ENCODE measurements at places on chromosomes 1 and 21. TPM values are rescaled to one million over a fixed set of nuclear protein-coding genes. Genes with fewer than 3 reads are reported as not detected.

GRCh38 chr1:215661033-215661432, 93.9 kb downstream of the KCTD3 start:
- DNase-seq = no peak

DNA sequence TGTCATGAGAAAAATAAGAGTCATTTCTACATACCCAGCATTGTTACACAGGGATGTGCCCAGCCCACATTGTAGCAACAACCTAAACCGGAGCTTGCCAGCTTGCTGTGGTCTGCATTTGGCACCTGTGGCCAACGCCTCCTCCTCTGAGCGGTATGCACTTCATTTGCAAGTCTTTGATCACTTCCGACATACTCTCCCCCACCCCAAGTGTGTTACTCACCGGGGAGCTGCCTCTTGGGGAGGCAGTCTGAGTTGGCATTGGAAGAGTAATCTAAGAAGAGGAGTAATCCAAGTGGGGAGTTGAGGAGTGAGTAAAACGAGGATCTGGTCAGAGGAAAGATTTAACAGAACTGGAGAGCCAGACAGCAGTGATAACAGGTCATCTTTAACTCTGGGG, 3.8 kb downstream of the BCL9 start:
- peak; percentile 64 for DNase-seq

DNA sequence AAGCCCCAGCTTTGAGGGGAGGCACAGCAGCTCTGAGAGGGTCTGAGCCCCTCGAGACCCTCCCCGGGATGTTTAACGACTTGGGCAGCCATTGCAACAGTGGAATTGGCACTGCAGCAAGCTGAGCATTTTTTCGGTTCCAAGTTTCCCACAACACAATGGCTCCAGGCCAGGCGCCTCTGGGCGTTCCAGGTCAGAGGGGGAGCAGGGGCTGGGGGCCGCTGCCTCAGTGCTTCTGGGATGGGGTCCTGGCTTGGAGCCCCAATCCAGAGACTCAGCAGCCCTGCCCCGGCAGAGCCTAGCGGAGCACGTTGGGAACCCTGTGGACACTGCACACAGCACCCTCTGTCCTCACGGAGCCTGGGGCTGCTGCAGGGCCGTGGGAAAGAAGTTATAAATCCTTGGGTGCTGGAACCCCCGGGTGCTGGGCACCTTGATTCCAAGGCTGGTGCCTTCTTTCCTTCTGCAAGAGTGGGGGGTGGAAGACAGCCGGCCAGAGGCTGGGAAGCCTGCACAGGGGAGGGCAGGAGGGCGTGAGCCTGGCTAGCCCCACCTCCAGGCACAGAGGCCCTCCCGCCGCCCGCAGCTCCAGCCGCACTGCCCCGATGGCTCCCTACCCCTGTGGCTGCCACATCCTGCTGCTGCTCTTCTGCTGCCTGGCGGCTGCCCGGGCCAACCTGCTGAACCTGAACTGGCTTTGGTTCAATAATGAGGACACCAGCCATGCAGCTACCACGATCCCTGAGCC, 50.1 kb downstream of the COL18A1 start:
- DNase-seq = no peak

GRCh38 chr21:15191342-15191741, 126.5 kb upstream of the NRIP1 start:
- DNase-seq = no peak

DNA sequence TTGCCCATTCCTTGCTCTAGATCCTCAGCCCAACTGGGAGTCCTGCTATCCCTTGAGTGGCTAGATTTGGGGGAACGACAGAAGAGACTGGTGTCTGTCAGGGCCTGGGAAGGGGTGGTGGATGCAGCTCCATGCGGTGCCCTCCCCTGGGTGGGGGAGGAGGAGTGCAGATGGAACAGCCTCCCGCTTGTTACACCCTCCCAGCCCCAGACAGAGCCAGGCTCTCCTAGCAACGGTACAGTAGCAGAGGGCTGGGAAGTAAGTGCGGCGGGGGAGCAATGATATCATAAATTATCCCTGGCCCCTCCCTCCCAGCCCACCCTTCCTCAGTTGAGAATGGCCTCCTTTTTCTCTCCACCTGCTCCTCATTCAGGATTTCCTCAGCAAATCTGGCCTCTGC, 37.2 kb downstream of the RHBG start:
- DNase-seq = no peak

- no peak for DNase-seq
These were observed 180.2 kb downstream of the ATG4C start for GRCh38 chr1:62964141-62964540.

CD84 gene
- 1.7 TPM for polyA plus RNA-seq

All from large intestine (tissue), 12 donors.